ENCODE measurements at places on chromosomes 12 and 14. TPM values are rescaled to one million over a fixed set of nuclear protein-coding genes. Genes with fewer than 3 reads are reported as not detected.

DNA sequence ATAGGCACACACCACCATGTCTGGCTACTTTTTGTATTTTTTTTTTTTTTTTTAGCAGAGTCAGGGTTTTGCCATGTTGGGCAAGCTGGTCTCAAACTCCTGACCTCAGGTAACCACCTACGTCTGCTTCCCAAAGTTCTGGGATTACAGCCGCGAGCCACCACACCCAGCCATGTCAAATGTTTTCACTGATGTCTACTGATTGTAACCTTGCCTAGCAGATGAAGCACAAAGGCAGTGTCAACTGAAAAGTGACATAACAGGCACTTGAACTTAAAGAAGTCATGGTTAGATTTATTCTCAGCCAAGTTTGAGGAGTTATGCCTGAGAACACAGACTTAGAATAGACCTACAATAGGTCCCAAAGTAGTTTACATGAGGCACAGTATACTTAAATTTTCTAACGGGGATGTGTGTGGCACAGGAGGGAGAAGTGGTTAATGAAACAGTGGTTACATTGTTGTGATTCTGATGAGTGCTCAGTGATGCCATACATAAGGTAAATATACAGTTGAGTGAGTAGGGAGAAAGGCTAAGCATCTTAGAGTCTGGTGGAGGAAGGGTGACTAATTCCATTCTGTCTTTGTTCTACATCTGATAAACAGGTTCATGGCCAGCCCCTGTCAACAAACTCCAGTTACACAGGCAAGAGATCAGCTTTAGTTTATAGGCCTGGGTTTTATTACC, 12.6 kb upstream of the RNASE4 start:
- no peaks in the 10 kb centered on the region for H3K4me1 ChIP-seq
- no peaks in the 10 kb centered on the region for H3K27me3 ChIP-seq
- H3K4me3 ChIP-seq = no peak overlapping the region
- H3K36me3 ChIP-seq = no peaks in the 10 kb centered on the region

- no peak for DNase-seq
- H3K36me3 ChIP-seq = no peaks in the 10 kb centered on the region
- no peak overlapping the region for H3K27ac ChIP-seq
- no peak overlapping the region for H3K4me3 ChIP-seq
- H3K27me3 ChIP-seq = no peaks in the 10 kb centered on the region
These were observed 314.5 kb upstream of the LMO3 start for GRCh38 chr12:16920451-16920850.

CACNA2D4 gene
- total RNA-seq = 8.5 TPM

DNA sequence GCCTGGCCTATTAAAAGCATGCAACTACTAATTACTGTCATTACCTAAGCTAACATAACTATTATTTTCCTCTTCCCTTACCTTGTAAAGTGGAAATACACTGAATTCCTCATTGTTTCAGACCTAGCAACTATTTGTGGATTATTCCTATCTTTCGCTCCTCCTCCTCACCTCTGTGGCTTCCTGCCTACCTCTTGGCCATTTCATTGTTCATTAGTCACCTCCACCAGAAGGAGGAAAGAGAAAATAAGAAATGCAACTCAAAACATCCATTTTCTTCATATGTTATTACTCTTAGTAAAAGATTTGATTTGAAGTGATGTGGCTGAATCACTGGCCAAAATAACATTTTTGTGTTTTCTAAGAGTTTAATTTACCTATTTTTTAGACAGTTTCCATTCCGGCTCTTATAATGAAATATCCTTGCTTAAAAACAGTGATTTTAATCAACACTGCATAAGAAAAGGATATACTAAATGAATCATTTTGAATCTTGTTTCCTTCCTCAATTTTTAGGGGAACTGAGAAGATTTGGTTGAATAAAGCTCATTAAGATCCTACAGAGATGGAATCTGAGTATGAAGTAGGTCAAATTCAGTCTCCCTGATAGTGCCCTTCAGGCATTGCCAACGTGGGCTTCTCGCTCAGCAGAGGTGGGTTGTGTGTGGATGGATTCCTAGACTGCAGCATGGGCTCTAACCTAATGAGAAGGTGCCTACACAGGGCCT, 27.6 kb upstream of the ARHGAP5 start:
- H3K36me3 ChIP-seq = no peaks in the 10 kb centered on the region
- no peaks in the 10 kb centered on the region for H3K4me1 ChIP-seq
- DNase-seq = no peak
- H3K27ac ChIP-seq = no peak overlapping the region
- no peaks in the 10 kb centered on the region for H3K27me3 ChIP-seq

DNA sequence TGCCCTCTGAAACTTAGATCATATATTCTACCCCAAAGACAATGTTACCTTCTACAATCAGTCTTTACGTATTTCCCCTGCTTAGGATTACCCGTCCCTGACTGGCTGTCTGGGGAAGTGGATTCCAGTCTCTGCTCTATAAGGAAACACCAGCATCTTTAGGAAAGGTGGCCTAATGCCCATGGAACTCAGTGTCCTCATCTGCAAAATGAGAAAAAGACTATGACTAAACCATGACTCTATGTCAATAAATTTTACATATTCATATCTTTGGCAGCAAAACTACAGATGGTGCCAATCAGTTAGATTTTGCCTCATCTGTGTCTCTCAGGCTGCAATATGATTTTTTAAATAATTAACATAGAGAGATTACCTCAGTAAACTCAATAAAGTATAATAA, 133.8 kb downstream of the ITPR2 start:
- no peak overlapping the region for H3K4me3 ChIP-seq
- no peak for DNase-seq
- H3K27me3 ChIP-seq = no peaks in the 10 kb centered on the region
- no peak overlapping the region for H3K27ac ChIP-seq
